ENCODE measurements at places on chromosomes 7 and 10.

- DNase-seq, result no peak
Observed at GRCh38 chr10:130018265-130018664, 54.2 kb upstream of the EBF3 start.

DNA sequence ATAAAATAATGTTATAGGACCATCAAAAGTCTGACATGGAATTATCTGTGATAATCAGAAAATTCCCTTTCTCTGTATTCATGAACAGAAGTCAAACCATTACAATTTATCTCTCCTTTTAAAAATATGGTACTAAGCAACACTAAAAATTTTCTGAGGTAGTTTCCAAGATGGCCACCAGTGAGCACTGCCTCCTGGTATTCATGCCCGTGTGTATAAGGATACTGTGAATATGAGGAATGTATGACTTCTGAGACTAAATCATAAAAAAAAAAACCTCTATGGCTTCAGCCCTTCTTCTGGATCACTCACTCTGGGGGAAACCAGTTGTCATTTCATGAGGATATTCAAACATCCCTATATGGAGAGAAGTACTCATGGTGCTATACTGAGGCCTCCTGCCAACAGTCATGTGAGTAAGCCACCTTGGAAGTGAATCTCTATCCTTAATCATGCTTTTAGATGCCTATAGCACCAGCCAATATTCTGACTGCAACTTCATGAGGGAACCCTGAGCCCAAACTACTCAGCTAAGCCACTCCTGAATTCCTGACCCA is 41.1 kb downstream of the SIRT1 start:
- DNase-seq, result no peak

DNA sequence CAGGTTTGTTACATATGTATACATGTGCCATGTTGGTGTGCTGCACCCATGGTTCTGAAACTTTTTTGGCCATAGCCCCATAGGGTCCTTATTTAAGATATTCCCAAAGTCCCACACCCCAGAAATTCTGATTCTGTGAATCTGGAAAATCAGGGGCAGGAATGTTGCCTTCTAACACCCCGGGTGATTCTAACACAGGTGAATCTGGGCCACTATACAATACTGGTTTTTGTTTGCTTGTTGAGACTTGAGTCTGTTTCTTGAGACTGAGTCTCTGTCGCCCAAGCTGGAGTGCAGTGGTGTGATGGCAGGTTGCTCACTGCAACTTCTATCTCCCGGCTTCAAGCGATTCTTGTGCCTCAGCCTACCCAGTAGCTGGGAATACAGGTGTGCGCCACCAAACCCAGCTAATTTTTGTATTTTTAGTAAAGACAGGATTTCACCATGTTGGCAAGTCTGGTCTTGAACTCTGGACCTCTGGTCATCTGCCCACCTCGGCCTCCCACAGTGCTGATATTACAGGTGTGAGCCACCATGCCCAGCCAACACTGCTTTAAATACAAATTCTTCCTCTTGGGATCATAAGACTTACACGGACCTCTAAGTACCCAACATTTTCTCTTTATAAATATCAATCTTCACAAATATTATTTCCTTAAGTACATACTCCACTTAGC is 16.9 kb upstream of the PHYH start:
- no peak for DNase-seq

DNA sequence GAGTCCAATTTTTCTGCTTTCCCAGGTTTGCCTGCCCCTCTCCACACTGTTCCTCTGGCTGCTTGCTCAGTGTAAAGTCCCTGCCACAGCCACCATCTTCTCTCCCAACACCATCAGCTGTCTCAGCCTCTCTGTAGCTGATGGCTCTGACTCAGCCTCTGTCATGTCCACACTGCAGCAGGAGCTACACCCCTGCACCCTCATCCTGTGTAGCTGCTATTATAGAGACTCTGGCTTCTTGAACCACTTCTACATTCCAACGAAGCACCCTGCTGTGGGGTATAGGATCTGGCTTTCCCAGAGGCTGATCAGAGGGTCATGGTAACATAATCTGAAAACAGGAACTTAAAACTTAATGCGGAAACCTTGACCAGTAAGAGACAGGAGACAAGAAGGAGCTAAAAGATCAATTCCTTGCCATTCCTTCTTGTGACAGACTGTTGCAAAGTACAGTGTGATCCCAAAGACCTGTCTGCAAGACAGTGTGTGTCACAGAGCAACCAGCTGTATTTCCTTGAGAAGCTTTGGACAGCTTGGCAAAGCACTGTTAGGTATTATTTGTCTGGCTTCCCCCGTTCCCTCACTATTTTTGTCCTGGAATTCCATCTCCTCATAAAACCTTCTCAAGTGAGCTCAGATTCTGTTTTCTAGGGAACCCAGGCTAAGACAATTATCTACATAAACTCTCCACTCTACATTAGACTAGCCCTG is 42.3 kb downstream of the NRCAM start:
- no peak for DNase-seq

DNA sequence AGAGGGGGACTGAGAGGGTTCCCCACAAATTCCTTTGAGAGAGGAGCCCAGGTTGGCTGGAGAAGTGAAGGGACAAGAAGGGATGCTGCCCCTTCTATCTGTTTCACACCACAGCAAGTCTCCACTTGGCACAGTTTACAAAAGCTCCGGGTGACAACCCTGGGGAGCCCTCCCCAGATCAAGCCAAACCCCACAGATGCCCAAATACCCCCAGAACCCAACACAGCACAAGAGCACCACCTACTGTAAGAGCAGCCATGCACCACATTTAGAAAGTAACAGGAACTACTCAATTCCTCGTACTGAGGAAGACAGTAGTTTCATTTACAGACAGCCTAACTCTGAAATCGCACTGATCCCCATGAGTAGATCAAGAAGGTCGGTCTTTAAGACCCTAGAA is 67.8 kb upstream of the ATP6V0A4 start:
- DNase-seq, result no peak
